ENCODE measurements at places on chromosomes 5 and 9.
A peak's percentile ranks its signal among the peaks of the same experiment; 100 is the strongest.

DNA sequence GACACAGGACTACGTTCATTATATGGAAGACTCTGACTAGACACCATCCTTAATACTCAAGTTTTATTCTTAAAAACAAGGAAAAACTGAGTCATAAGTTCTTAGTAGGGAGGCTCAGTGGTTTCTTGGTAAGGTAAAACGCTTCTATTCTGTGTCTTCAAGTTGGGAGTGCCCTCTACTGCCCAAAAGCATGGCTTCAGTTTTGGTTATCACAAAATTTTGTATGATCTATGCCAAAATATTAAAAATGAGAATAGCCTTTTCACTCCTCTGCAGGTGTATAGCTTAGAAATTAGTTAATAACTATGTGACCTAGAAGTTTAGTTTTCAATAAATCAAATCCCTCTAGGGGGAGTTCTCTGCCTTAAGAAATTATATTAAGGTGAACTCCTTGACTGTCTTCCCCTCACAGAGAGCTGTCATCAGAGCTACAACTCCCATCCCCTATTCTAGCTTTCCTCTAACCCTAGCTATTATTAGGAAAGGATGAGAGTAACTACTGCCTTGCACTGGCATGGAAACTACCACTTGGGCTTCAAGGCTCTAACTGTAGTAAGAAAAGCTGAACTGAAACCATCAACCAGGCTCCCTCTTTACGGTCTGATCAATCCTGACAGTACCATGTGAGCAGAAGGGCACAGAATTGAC, 189.7 kb downstream of the GNAQ start:
- no peak overlapping the region for H3K4me3 ChIP-seq
- no peaks in the 10 kb centered on the region for H3K36me3 ChIP-seq
- DNase-seq, result no peak
- H3K27me3 ChIP-seq, result peaks cover 2% of the 10 kb centered on the region
- no peak overlapping the region for H3K27ac ChIP-seq

GRCh38 chr5:135211083-135211790, 177.2 kb upstream of the PITX1 start:
- DNase-seq, result peak; percentile 36
- no peak overlapping the region for H3K27ac ChIP-seq
- H3K4me3 ChIP-seq, result no peak overlapping the region

DNA sequence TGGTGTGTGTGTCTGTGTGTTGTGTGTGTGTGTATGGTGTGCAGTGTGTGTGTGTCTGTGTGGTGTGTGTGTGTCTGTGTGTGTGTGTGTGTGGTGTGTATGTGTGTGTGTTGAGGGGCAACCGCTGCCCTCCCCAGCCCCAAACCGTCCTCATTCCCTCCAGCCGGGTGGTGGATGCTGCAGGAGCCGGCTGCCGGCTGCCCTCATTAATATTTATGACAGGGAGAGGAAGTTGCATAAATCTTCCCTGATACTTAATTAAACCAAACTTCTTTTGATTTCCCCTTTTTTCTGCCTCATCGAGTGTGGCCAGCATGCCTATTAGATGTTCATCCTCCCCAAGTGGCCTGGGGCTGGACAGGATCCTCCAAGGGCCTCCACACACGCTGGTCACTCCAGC, 121.4 kb upstream of the MVB12B start:
- no peak overlapping the region for H3K4me3 ChIP-seq
- DNase-seq, result no peak
- no peak overlapping the region for H3K27ac ChIP-seq
- peaks cover 32% of the 10 kb centered on the region for H3K27me3 ChIP-seq
- H3K36me3 ChIP-seq, result no peaks in the 10 kb centered on the region

DNA sequence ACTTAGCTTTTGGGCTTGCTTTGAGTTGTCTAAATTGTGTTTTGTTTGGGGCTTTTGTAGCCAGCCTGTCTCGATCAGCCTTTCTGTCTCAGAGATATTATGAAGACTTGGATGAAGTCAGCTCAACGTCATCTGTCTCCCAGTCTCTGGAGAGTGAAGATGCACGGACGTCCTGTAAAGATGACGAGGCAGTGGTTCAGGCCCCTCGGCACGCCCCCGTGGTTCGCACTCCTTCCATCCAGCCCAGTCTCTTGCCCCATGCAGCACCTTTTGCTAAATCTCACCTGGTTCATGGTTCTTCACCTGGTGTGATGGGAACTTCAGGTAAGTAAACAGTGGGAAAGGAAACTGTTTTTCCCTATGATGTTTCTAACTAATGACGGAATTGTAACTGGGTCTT, 48.6 kb downstream of the NUP214 start:
- no peak overlapping the region for H3K4me3 ChIP-seq
- H3K27me3 ChIP-seq, result no peaks in the 10 kb centered on the region
- DNase-seq, result no peak
- H3K27ac ChIP-seq, result no peak overlapping the region

- H3K27me3 ChIP-seq, result no peaks in the 10 kb centered on the region
- no peak overlapping the region for H3K4me3 ChIP-seq
- no peaks in the 10 kb centered on the region for H3K4me1 ChIP-seq
- no peaks in the 10 kb centered on the region for H3K36me3 ChIP-seq
- H3K27ac ChIP-seq, result no peak overlapping the region
These were observed 364.6 kb downstream of the BRINP1 start for GRCh38 chr9:119004618-119004990.

DNA sequence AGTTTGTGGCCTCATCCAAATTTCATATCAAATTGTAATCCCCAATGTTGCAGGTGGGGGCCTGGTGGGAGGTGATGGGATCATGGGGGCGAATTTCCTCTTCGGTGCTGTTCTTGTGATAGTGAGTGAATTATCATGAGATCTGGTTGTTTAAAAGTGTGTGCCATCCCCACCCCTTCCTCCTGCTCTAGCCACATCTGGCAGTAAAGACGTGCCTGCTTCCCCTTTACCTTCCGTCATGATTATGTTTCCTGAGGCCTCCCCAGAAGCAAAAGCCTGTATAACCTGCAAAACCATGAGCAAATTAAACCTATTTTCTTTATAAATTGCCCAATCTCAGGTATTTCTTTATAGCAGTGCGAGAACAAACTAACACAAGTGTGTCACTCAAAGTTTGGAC, 71.0 kb upstream of the MOCS2 start:
- H3K4me1 ChIP-seq, result no peaks in the 10 kb centered on the region
- H3K36me3 ChIP-seq, result no peaks in the 10 kb centered on the region
- peaks cover 14% of the 10 kb centered on the region for H3K27me3 ChIP-seq
- no peak overlapping the region for H3K4me3 ChIP-seq

- H3K4me1 ChIP-seq, result no peaks in the 10 kb centered on the region
- peaks cover 10% of the 10 kb centered on the region for H3K27me3 ChIP-seq
- no peaks in the 10 kb centered on the region for H3K36me3 ChIP-seq
- no peak overlapping the region for H3K27ac ChIP-seq
- no peak for DNase-seq
These were observed 66.2 kb downstream of the DRD1 start for GRCh38 chr5:175377816-175378215.

GRCh38 chr5:1850324-1851154, 32.2 kb downstream of the IRX4 start:
- H3K4me3 ChIP-seq, result no peak overlapping the region
- H3K4me1 ChIP-seq, result no peaks in the 10 kb centered on the region
- H3K36me3 ChIP-seq, result no peaks in the 10 kb centered on the region
- peaks cover 58% of the 10 kb centered on the region for H3K27me3 ChIP-seq
- no peak for DNase-seq
- H3K27ac ChIP-seq, result no peak overlapping the region

- no peak overlapping the region for H3K4me3 ChIP-seq
- H3K27me3 ChIP-seq, result no peaks in the 10 kb centered on the region
- DNase-seq, result no peak
- no peaks in the 10 kb centered on the region for H3K36me3 ChIP-seq
These were observed 143.3 kb upstream of the IRX2 start for GRCh38 chr5:2894736-2895135.

DNA sequence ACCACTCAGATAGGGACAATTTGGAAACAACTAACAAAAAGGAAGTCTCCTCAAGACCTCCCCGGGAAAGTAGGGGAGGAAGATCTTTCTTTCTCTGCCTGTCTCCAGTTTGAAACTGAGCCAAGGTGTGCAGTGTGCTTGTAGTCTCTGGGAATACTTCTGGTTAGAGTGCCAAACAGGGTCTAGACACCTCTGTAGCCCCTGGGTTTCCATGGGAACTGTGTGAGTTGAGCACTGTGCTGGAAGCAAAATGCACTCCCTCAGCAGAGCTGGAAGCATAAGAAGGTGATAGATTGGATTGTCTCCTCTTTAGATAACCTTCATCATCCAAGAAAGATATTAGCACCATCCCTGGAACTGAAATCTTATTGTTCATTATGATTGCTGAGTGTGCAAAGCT, 129.2 kb upstream of the TNPO1 start:
- no peak overlapping the region for H3K4me3 ChIP-seq
- no peaks in the 10 kb centered on the region for H3K4me1 ChIP-seq
- no peak for DNase-seq
- H3K36me3 ChIP-seq, result no peaks in the 10 kb centered on the region

DNA sequence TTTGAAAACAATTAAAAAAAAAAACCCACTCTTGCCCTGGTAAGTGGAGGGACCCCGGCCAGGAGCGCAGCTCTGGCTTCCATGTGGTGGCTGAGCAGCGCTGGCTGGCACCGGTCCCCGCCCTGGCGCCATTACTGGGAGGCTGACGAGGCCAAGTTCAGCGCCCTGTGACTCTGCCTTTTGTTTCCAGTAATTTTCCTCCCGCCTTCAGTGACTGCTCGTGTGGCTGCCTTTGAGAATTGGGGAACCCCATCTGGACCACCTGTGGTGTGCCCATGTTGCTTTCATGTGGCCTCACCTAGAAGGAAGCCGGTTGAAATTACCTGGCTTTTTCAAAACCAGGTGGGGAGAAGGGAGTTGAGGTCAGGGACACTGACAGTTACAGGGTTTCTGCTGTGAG, 136.1 kb downstream of the GAPVD1 start:
- no peak for DNase-seq
- no peak overlapping the region for H3K4me3 ChIP-seq
- no peaks in the 10 kb centered on the region for H3K36me3 ChIP-seq
- H3K27me3 ChIP-seq, result no peaks in the 10 kb centered on the region
- no peaks in the 10 kb centered on the region for H3K4me1 ChIP-seq

- H3K27me3 ChIP-seq, result no peaks in the 10 kb centered on the region
- H3K36me3 ChIP-seq, result no peaks in the 10 kb centered on the region
- no peak overlapping the region for H3K4me3 ChIP-seq
- no peak for DNase-seq
These were observed 85.5 kb downstream of the TEK start for GRCh38 chr9:27194401-27195091.

DNA sequence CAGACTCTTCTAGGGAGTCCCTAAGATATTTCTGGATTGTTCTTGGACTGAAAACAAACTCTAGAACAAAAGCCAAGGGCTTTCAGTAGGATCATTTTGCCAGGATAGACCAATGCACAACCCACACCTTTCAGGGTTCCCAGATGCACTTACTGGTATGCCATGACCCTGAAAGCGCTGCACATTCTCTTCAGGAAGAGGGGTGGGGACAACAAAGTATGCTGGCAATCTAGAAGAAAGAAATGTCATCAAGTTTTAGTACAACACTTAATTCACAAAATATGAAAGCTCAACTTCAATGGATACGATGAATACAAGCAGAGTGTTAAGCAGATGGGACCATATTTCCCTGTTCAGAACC, 57.2 kb downstream of the MTMR12 start:
- no peaks in the 10 kb centered on the region for H3K27me3 ChIP-seq
- no peak overlapping the region for H3K4me3 ChIP-seq
- no peak for DNase-seq
- H3K4me1 ChIP-seq, result peaks cover 5% of the 10 kb centered on the region

Data from activated CD8-positive, alpha-beta memory T cell treated with anti-CD3 and anti-CD28 coated beads, Interleukin-2, amount 10 ng/mL, durations not matched to agents 7 days and 5 days (primary cell).